ENCODE measurements at places on chromosomes 4 and X. TPM values are rescaled to one million over a fixed set of nuclear protein-coding genes. Genes with fewer than 3 reads are reported as not detected.

Gene ASMT
- polyA plus RNA-seq, result 0.06 TPM

Gene REELD1
- 0.20 TPM for polyA plus RNA-seq

Gene PCSK1N
- polyA plus RNA-seq, result 0.31 TPM

Gene TCEAL6
- not detected for polyA plus RNA-seq

Gene TRIM61
- polyA plus RNA-seq, result 0.06 TPM

Gene NWD2
- polyA plus RNA-seq, result 0.05 TPM

Gene FAM13A
- 2.7 TPM for polyA plus RNA-seq

Gene KIT
- polyA plus RNA-seq, result 0.49 TPM

Gene CLGN
- 1.1 TPM for polyA plus RNA-seq

Gene FGF13
- polyA plus RNA-seq, result 0.49 TPM

Gene CXorf65
- 0.34 TPM for polyA plus RNA-seq

Gene NRK
- polyA plus RNA-seq, result 0.02 TPM

Gene SSX4B
- polyA plus RNA-seq, result not detected

Gene FAM149A
- 3.2 TPM for polyA plus RNA-seq

Gene PLXNB3
- polyA plus RNA-seq, result 5.1 TPM

Gene MAMLD1
- polyA plus RNA-seq, result 1.1 TPM
